HFFc6 (cell line): ENCODE measurements at places on chromosomes 7 and 10. TPM values are rescaled to one million over a fixed set of nuclear protein-coding genes. Genes with fewer than 3 reads are reported as not detected.

Gene NUTM2A
- 0.18 to 0.19 TPM in 2 of 3 replicates, not detected in the other for total RNA-seq

Gene DENND2A
- total RNA-seq = 0.48 to 0.79 TPM (median 0.51 TPM) in 3 replicates

DNA sequence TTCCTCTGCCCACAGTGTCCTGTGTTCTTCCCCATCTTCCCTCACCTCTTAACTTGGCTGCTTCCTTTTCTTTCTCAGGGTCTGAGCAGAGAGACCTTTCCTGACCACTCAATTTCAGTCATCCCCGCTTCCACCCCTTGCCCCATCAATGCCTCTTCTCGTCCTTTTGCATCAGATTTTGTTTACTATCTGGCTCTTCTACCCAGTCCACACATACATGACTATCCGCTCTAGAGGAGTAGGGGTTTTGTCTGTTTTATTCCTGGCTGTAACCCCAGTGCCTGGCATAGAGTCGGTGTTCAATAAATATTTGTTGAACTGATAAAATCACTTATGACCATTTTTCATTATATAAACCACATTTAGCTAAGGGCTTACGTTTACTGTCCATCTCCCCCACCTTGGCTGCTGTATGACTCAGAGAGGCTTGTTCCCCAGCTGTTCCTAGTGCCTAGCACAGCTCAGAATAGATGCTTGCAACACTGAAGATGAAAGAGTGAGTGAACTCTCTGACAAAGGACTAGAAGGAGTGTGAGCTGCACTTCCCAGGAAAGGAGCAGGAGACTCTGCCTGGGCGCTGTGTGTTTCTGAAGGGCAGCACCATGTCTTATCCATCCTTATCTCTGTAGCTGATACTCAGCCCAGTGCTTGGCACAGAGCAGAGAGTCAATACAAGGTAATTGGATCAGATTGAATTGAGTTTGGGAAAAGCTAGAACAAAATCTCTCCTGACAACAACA, 21.9 kb downstream of the ARID5B start:
- peak; percentile 50 for DNase-seq
- peaks cover 57% of the 10 kb centered on the region for H3K4me1 ChIP-seq
- 0 out of 2 replicates have a peak overlapping the region, but pooled peaks have one; percentile 1 for H3K4me3 ChIP-seq
- peaks cover 50% of the 10 kb centered on the region for H3K36me3 ChIP-seq

- peaks cover 10% of the 10 kb centered on the region for H3K4me1 ChIP-seq
- H3K27ac ChIP-seq = no peak overlapping the region
- no peak overlapping the region for H3K4me3 ChIP-seq
- peaks cover 4% of the 10 kb centered on the region; the same call in 1 of the 2 replicates for H3K27me3 ChIP-seq
Observed at GRCh38 chr7:75989500-75990388, 4.7 kb downstream of the TMEM120A start.

- H3K27ac ChIP-seq = no peak overlapping the region
- no peak overlapping the region for H3K4me3 ChIP-seq
- H3K36me3 ChIP-seq = no peaks in the 10 kb centered on the region
- no peaks in the 10 kb centered on the region for H3K4me1 ChIP-seq
- peaks cover 9% of the 10 kb centered on the region for H3K27me3 ChIP-seq
- no peak for DNase-seq
Observed at GRCh38 chr7:2911466-2911865, 67.4 kb upstream of the GNA12 start.

Gene CPN1
- not detected in 3 replicates for total RNA-seq

Gene GALNT17
- not detected in 3 replicates for total RNA-seq

GRCh38 chr7:75815418-75816064, 1.9 kb upstream of the CCL24 start:
- no peaks in the 10 kb centered on the region for H3K36me3 ChIP-seq
- DNase-seq = no peak
- peaks cover 11% of the 10 kb centered on the region for H3K4me1 ChIP-seq
- no peak overlapping the region for H3K27ac ChIP-seq

Gene IDI1
- 17.7 to 20.4 TPM (median 19.8 TPM) in 3 replicates for total RNA-seq

Gene CHST15
- total RNA-seq = 1.2 to 8.1 TPM (median 7.8 TPM) in 3 replicates

- peaks cover 6% of the 10 kb centered on the region; the same call in 1 of the 2 replicates for H3K4me1 ChIP-seq
- no peak overlapping the region for H3K27ac ChIP-seq
- H3K4me3 ChIP-seq = no peak overlapping the region
- no peak for DNase-seq
- H3K36me3 ChIP-seq = no peaks in the 10 kb centered on the region
- no peaks in the 10 kb centered on the region; the same call in none of the 2 replicates for H3K27me3 ChIP-seq
Observed at GRCh38 chr7:148687555-148687954, 11.1 kb upstream of the CUL1 start.

Gene NPTX2
- total RNA-seq = not detected in 3 replicates

- H3K36me3 ChIP-seq = no peaks in the 10 kb centered on the region
- no peak overlapping the region for H3K27ac ChIP-seq
- no peaks in the 10 kb centered on the region; the same call in none of the 2 replicates for H3K27me3 ChIP-seq
- H3K4me3 ChIP-seq = no peak overlapping the region
- DNase-seq = no peak
- H3K4me1 ChIP-seq = peaks cover 48% of the 10 kb centered on the region
Observed at GRCh38 chr10:119754085-119754484, 28.2 kb downstream of the INPP5F start.

DNA sequence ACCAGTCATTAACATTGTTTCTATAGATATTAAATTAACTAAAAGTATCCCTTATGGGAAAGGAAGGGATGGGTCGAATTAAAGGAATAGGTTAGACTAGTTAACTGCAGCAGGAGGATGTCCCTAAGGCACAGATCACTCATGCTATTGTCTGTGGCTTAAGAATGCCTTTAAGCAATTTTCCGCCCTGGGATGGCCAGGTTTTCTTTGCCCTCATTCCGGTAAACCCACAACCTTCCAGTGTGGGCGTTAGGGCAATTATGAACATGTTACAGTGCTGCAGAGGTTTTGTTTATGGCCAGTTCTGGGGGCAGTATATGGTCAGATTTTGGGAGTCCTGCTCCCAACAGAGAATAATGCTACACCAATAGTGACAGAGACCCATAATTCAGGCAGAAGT, 139.3 kb upstream of the CDK13 start:
- H3K36me3 ChIP-seq = no peaks in the 10 kb centered on the region
- peaks cover 12% of the 10 kb centered on the region for H3K4me1 ChIP-seq
- H3K4me3 ChIP-seq = no peak overlapping the region
- H3K27me3 ChIP-seq = peaks cover 29% of the 10 kb centered on the region
- no peak overlapping the region for H3K27ac ChIP-seq
- no peak for DNase-seq

DNA sequence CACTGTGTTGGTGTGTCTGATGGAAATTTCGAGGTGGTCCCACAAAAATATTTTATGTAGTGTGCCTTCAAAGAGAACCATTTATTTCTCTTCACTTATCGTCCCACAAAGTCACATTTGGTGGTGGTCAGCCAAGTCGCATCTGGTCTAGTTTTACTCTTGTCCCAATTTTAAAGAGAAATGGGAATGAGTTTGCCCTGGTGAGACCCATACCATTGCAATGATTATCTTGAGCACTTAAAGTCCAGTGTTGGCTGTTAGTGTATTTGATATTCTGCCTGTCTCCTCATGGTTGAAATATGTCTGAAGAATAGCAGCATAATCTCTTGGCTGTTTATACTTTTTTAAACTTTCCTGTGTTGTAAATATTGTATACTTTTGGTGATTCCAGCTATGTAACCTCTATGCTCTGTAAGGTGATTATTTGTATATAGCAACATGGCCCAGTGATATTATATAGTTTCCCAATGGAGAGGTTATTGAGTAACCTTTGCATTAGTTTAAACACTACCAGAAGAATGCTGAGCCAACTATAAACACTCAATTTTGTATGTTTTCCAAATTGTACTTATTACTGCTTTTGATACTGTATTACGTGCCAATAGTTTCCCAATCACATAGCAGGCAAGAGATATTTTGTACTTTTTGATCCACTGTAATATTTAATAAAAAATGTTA, 172.2 kb downstream of the RTKN2 start:
- 0 out of 2 replicates have a peak overlapping the region, but pooled peaks have one; percentile 52 for H3K4me3 ChIP-seq
- H3K36me3 ChIP-seq = peaks cover 71% of the 10 kb centered on the region
- peak overlapping the region; percentile 83; the same call in 1 of the 2 replicates for H3K27ac ChIP-seq
- H3K27me3 ChIP-seq = peaks cover 28% of the 10 kb centered on the region
- peaks cover 78% of the 10 kb centered on the region for H3K4me1 ChIP-seq

GRCh38 chr10:131312478-131312836, 936 bp upstream of the TCERG1L start:
- peaks cover 5% of the 10 kb centered on the region; the same call in 1 of the 2 replicates for H3K36me3 ChIP-seq
- H3K27ac ChIP-seq = no peak overlapping the region
- no peaks in the 10 kb centered on the region for H3K4me1 ChIP-seq
- no peak overlapping the region for H3K4me3 ChIP-seq

GRCh38 chr7:114048386-114049235, 129.8 kb upstream of the PPP1R3A start:
- peak overlapping the region; percentile 75 for H3K4me3 ChIP-seq
- H3K27ac ChIP-seq = no peak overlapping the region
- H3K4me1 ChIP-seq = peaks cover 7% of the 10 kb centered on the region
- no peaks in the 10 kb centered on the region for H3K36me3 ChIP-seq

Gene ERCC6
- 52.5 to 94.5 TPM (median 76.6 TPM) in 3 replicates for total RNA-seq

Gene C7orf57
- total RNA-seq = not detected in 3 replicates

- H3K36me3 ChIP-seq = no peaks in the 10 kb centered on the region
- H3K4me1 ChIP-seq = no peaks in the 10 kb centered on the region
- H3K27me3 ChIP-seq = peaks cover 21% of the 10 kb centered on the region
- DNase-seq = no peak
Observed at GRCh38 chr7:132250480-132251326, 325.6 kb downstream of the PLXNA4 start.

GRCh38 chr7:129427526-129428045, 6.6 kb upstream of the STRIP2 start:
- peaks cover 13% of the 10 kb centered on the region for H3K4me1 ChIP-seq
- DNase-seq = no peak
- peaks cover 3% of the 10 kb centered on the region; the same call in 1 of the 2 replicates for H3K27me3 ChIP-seq
- no peak overlapping the region for H3K27ac ChIP-seq
- H3K36me3 ChIP-seq = peaks cover 6% of the 10 kb centered on the region; the same call in 1 of the 2 replicates
- no peak overlapping the region for H3K4me3 ChIP-seq

GRCh38 chr7:51778121-51778520, 461.5 kb upstream of the COBL start:
- no peaks in the 10 kb centered on the region for H3K4me1 ChIP-seq
- no peak for DNase-seq
- H3K27ac ChIP-seq = no peak overlapping the region
- H3K4me3 ChIP-seq = no peak overlapping the region
- no peaks in the 10 kb centered on the region for H3K27me3 ChIP-seq
- 0 out of 2 replicates have a peak, but pooled peaks cover 7% of the 10 kb centered on the region for H3K36me3 ChIP-seq

- no peaks in the 10 kb centered on the region for H3K27me3 ChIP-seq
- peaks cover 53% of the 10 kb centered on the region for H3K4me1 ChIP-seq
- H3K36me3 ChIP-seq = peaks cover 15% of the 10 kb centered on the region
- peak; percentile 40 for DNase-seq
- H3K4me3 ChIP-seq = no peak overlapping the region
Observed at GRCh38 chr10:77494327-77494726, 143.3 kb downstream of the KCNMA1 start.

GRCh38 chr10:99119258-99119748, 116.3 kb downstream of the HPSE2 start:
- no peaks in the 10 kb centered on the region for H3K4me1 ChIP-seq
- no peak for DNase-seq
- no peaks in the 10 kb centered on the region for H3K36me3 ChIP-seq

DNA sequence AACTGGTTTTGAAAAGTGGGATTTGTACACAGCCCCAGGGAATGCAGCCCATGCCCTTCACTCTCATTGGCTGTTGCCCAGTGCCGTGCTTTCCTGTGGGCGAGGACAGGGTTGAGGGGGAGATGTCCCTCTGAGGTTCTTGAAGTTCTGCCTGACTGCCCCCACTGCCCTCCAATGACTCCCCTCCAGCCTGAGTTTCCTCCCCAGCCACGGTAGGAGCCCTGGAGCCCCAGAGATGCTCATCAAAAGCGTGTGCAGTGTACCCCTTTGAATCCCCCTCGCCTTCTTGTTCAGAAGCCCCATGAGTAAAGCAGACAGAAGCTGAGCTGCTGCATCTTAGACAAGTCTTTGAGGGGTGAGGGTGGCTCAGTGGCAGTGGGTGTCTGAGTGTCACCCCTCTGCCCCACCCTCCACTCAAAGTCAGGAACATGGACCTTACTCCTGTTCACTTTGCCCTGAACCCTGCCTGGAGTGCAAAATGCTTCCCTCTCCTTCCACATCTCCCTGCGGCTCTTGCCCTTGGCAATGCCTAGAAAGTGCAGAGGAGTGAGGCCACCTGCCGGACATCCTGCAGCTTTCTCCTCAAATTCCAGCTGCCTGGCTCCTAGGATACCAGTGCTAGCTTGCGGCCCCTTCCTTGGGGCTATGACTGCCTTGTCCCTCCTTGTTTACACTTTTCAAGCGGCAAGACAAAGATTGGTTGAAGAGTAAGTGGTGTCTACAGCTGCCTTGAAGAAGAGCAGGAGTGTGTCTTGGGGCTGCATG, 19.9 kb downstream of the FAM241B start:
- H3K27ac ChIP-seq = no peak overlapping the region
- no peak for DNase-seq
- peaks cover 52% of the 10 kb centered on the region for H3K27me3 ChIP-seq
- no peaks in the 10 kb centered on the region for H3K36me3 ChIP-seq

DNA sequence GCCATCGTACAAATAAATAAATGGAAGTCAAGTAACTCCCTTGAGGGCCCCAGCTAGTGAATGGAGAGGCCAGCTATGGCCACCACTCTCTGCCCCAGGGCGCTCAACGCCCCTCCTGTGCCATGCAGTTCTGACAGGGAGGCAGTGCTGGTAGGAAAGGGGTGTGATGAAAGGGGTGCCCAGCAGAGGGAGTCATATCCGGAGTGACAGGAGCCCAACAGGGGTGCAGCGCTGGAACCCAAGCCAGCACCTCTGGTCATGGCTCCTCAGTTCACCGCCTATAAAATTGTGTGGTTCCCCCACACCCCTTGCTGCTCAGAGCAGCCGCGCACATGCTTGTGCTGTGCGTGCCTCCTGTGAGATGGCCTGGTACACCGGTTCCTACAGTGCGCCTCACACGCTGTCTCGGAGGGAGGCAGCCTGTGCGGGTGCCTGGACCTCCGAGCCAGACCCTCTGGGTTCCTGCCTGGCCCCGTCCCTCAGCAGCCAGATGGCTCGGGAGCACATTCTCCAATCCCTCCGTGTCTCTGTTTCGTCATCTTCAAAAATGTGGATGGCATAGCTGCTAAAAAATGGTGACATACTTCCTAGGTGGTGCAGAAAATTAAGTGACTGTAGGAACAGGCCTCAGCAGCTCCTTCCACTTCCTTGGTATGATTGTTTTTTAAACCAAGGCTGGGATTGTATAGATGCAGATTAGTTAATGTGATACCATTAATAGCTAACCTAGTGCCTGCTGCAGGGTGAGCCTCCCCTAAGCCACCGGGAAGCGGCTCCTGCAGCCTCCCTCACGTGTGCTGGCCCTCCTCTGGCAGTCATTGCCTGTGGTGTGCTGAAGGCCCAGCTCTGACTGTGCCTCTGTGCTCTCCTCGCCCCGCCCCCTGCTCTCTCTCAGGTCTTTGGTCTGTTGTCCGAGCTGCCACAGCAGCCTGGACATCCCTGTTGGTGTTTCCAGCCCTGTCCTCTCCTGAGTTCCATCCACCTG, 125.8 kb downstream of the EGFR start:
- DNase-seq = no peak
- peak overlapping the region; percentile 36 for H3K27ac ChIP-seq
- no peak overlapping the region for H3K4me3 ChIP-seq
- H3K36me3 ChIP-seq = peaks cover 62% of the 10 kb centered on the region
- H3K4me1 ChIP-seq = peaks cover 38% of the 10 kb centered on the region
